Activated effector memory CD4-positive, alpha-beta T cell treated with Interleukin-2 at 50 U/mL for 16 hours (primary cell): ENCODE measurements at places on chromosomes 16 and 17.

DNA sequence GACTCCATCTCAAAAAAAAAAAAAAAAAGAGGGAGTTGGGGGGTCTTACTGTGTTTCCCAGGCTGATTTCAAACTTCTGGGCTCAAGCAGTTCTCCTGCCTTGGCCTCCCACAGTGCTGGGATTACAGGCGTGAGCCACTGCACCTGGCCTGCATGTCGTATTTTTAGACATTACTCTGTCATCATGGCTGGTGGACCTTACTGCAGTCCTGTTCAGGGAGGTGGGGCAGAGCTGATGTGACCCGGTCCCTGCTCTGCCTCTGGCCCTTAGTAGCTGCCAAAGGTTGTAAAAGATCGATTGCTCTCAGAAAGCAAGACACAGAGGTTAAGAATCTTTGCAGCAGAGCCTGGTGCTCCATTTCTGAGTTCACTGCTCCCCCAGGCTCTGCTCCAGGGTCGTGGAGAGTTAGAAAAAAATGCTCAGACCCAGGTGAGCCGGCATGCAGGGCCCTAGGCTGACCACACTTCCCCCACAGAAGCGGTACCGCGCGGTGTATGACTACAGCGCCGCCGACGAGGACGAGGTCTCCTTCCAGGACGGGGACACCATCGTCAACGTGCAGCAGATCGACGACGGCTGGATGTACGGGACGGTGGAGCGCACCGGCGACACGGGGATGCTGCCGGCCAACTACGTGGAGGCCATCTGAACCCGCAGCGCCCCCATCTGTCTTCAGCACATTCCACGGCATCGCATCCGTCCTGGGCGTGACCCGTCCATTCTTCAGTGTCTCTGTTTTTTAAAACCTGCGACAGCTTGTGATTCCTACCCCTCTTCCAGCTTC lies 7.1 kb upstream of the LASP1NB start:
- DNase-seq = no peak

DNA sequence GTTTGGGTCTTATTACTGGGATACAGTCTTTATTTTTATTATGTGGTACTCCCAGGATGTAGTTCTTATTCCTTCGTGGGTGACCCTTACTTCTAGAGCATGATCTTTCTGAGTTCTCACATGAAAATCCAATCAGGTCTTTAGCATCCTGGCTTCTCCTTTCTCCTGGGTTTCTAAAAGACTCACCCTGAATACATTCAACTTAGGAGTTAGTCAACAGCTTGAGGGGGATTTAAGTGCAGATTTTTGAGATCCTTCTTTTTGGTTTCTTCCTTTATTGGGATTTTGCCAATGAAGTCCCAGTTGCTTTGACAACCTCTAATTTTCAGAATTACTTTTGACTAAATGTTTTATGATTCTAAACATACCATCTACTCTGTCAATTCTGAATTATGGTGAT lies 68.2 kb downstream of the SIAH1 start:
- no peak for DNase-seq

DNA sequence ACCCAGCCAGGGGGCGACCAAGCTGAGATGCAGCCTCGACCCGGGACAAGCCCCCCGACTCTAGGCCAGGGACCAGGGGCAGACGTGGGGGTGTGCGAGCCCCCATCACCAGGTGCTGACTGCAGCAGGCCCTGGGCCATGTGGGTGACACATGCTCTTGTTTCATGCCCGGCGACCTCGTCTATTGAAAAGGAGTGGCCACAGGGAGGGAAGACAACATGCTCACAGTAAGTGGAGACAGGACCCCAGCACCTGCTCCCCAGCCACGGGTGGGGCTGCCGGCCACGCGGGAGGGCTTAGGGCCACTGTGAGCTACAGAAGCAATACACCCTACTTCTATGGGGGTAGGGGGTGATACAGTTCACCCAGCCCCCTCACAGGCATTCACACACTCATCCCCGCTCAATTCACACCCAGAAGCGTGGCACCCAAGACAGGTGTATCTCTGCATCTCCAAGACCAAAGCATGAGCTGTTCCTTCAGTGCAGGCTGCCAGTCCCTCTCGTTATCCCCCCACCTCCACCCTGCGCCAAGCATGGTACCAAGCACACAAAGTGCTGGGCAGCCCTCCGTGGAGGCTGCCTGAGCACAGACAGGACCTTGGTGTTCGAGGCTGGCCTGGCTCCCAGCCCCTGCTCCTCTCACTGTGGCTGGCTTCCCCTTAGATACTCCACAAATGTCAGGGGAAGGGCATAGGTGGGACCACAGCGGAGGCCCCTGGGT lies 13.6 kb downstream of the VASN start:
- DNase-seq = no peak

- no peak for DNase-seq
These were observed 2.3 kb upstream of the P2RX1 start for GRCh38 chr17:3918372-3919122.

DNA sequence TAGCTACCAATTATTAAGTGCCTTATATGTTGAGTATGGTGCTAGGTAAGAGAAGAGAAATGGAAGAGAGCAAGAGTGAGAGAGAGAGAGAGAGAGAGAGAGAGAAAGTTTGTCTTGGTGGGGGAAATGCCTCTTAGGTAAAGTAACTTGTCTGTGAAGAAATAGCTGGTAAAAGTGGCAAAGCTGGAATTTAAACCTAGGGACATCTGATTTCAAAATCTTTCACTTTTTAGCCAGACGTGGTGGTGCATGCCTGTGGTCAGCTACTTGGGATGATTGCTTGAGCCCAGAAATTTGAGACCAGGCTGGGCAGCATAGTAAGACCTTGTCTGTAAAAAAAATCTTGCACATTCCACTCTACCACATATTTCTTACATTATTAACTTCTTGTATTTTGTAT lies 23.0 kb upstream of the CDR2 start:
- no peak for DNase-seq

DNA sequence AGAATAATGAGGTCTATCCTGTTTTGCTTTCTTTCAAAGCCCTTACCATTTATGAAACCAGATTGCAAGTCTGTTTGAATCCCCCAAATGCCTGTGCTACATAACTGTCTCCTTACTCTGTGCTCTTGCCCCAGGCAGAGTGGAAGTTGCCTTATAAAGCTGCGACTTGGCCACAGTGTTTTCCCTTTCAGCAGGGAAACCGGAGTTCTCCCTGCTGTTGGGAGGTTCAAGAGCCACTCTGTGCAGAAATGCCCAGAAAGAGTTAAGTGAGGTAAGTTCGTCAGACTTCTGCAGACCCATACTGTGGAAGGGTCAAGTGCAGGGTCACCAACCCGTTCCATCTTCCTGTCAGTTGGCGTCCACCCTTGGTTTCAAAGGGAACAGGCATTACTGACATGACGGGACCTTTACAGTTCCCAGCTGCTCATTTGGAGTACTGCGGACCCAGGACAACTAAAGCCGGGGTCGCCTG lies 508.9 kb downstream of the WWOX start:
- DNase-seq = no peak

- no peak for DNase-seq
These were observed 34.2 kb downstream of the TBX4 start for GRCh38 chr17:61486135-61487120.

DNA sequence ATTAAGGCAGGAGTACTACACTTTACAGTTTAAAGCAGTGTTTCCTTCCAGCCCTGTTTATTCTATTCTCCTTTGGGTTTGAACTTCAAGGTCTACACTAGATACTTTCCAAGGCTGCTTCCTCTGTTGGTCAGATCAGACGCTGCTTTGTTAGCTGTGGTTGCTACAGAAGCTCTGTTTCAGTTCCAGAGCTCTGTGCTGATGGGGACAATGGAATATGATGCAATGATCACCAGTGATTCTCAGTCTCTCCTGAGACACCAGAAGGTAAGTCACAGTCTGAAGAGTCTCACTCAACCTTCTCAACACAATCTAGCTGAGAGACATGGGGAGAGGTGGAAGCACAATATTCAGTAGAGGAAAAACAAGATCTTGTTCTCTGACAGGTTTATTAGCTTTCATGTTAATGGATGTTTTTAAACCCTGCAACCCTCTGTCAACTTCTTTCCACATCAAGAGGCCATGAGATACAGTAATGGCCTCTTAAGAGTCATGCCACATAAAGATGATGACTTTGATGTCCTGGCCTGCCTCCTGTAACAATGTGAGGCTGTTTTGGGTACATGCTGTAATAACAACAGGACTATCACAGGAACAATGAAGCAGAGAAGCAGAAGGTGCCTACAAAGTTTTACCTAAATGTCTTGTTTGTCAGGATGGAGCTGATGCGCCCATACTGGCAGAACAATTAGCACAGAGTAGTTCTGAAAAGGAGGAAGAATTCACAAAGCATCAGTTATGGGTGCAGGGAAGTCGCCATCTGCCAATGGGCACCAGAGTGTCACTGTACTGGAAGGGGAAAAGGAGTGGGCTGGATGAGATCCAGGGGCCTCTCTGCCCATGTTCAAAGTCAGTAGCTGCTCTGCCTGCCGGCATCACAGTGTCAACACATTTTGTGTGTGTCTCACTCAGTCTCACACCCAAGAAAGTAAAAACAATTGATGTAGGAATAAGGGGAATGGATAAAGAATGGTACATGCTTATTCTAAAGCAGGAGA lies 33.4 kb downstream of the PSME3IP1 start:
- DNase-seq = no peak

DNA sequence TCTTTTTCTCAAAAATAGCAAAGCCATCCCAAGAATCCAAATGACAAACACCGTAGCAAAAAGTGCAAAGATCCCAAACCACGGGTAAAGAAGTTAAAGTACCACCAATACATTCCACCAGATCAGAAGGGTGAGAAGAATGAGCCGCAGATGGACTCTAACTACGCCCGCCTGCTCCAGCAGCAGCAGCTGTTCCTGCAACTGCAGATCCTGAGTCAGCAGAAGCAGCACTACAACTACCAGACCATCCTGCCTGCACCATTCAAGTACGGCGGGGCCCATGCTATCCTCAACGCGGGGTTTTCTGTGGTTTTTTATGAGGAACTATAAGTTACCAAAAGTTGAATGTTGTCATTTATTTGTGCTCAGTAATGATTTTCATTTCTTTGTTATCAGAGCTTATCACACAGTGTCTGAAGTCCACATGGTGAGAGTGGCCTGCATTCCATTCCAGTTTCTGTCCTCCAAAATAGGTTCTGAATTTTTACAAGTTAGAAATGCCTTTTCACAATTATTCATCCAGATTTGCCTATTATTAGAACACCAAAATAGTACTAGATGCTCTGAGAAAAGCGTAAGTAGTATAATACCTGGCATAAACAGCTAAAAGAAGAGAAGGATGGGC lies 169.2 kb downstream of the MRTFB start:
- no peak for DNase-seq

DNA sequence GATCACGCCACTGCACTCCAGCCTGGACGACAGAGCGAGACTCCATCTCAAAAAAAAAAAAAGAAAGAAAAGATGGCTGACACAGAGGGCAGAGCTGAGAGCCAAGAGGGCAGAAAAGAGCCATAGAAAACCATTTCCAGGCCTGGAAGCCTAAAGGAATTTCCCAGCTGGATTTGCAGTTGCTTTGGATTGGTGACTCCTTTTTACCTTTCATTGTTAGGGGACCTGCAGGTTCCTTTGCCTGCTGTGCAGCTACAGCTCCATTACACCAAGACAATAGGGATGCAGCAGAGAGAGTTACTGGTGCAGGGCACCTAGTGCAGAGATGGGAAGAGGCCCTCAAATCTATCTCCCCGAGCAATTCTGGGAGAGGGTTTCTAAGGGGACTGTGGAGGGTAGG lies 18.4 kb downstream of the ZNF668 start:
- DNase-seq = no peak

DNA sequence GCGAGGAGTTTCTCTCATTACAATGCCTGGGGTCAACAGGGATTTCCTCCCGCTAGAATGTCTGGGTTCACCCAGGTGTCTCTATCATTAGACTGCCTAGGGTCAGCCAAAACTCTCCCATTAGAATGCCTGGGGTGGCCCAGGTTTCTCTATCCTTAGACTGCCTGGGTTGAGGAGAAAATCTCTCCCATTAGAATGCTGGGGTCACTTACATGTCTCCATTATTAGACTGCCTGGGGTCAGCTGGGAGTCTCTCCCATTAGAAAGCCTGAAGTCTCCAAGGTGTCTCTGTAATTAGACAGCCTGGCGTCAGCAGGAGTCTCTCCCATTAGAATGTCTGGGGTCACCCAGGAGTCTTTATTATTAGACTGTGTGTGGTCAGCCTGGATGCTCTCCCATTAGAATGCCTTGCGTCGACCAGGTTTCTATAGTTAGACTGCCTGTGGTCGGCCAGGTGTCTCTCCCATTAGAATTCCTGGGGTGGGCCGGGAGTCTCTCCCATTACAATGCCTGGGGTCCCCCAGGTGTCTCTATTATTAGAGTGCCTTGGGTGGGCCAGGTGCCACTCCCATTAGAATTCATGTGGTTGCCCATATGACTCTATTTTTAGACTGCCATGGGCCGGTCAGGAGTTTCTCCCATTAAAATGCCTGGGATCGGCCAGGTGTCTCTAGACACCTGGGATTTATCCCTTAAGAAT lies 2272.1 kb downstream of the TP53TG3F start:
- DNase-seq = no peak

GRCh38 chr16:80997139-80997798 lies 9.4 kb downstream of the CMC2 start:
- no peak for DNase-seq

DNA sequence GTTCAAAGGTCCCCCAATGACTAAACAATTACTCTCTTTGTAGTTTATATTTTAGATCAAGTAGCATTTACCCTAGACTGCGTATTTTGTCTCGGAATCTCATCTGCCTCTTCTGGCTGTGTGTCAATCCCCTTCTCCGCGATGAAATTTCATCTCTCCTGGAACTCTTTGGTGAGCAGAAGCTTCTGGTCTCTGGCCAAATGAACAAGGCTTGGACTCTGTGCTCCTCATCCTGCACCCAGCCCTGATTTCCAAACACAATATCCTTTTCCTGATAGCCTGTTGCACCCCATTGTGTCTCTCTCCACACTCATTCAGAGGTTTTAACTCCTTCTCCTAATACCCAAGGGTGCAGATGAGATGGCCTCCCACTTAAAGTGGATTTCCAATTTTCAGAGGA lies 609.4 kb upstream of the CDH5 start:
- DNase-seq = no peak

GRCh38 chr17:41690497-41690896 lies 1.8 kb downstream of the EIF1 start:
- DNase-seq = no peak

- DNase-seq = no peak
These were observed 186.4 kb upstream of the ERCC4 start for GRCh38 chr16:13733561-13733960.

DNA sequence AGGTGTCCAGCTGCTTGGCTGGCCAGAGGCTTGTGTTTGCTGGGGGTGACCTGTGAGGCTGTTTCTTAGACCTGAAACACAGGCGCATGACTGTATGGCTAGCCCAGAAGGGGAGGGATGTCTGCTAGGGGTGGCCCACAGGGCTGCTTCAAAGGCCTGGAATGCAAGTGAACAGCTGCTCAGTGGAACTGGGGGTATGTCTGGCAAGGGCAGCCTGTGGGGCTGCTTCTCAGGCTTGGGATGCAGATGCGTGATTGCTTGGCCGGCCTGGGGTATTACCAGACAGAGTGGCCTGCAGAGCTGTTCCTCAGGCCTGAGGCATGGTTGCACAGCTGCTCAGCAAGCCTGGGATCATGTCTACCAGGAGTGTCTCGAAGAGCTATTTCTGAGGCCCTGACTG lies 20.5 kb downstream of the TANC2 start:
- no peak for DNase-seq
